Spleen (tissue), 13 donors: ENCODE measurements at places on chromosomes 5 and 9. TPM values are rescaled to one million over a fixed set of nuclear protein-coding genes. Genes with fewer than 3 reads are reported as not detected.

DNA sequence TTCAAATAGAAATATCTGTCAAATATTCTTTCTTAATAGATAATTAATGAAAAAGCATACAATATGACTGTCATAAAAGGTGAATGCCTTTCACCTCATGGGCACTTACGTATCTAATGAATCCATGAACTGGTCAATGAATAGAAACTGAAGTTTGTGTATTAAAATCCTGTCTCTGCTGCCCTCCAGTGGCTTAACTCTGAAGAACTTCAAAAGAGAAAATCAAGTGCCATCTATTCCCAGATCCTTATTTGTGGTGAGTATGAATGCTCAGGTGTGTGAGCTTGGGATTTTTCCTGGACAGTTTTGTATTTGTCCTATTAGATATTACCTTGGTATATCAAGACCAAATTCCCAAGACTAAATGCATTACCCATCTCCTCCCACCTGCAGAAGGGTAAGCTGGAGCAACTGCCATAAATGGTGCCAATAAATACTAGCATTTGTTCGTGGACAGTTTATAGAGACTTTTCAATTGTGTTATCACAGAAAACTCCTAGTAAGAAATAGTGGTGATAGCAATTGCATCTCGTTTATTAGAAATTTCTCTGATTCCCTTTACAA is 44.0 kb upstream of the SVEP1 start:
- no peaks in the 10 kb centered on the region for H3K36me3 ChIP-seq
- H3K27me3 ChIP-seq: peaks cover 2% of the 10 kb centered on the region
- no peak overlapping the region for H3K4me3 ChIP-seq
- H3K4me1 ChIP-seq: no peaks in the 10 kb centered on the region

- no peaks in the 10 kb centered on the region for H3K36me3 ChIP-seq
- peaks cover 18% of the 10 kb centered on the region for H3K27me3 ChIP-seq
- peak overlapping the region; percentile 84 for H3K27ac ChIP-seq
- DNase-seq: peak; percentile 89
- H3K4me3 ChIP-seq: peak overlapping the region; percentile 55
Measured at GRCh38 chr9:134066913-134067851, 644 bp downstream of the BRD3 start.

DNA sequence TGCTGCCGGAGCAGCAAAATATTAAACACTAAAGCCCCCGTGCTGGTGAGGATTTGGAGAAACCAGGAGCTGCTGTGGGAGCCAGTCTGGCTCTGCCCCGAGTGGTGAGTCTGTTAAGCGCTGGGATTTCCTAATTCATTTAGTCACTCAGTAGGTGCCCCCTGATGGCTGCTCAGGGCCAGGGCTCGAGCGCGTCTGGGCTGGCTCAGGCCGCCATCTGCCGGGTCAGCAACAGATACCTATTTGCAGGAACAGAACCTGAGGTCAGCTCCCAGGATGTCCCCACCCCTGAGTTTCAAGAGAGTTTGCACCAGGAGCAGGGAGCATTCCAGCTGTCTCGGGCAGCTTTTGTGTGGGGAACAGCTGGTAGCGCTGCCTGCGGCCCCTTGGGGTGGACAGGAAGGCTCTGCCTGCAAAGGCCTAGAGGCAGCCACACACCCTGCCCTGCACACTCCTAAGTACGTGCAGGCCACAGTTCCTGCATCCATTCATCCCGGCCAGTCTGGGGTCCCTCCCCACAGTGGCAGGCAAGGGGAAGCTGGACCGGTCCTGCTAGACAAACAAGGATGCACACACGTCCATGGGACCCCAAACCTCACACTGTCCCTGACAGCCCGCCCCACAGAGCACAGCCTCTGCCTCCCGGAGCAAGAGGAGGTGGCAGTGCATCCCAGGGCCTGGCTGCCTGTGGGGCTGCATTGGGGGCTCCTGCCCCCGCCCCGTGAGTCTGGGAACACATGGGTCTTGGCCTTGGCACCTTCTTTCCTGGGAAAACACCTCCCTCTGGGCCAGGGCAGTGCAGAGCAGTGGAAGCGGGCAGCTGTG is 83.7 kb downstream of the ADAMTS2 start:
- no peak overlapping the region for H3K4me3 ChIP-seq
- H3K27me3 ChIP-seq: no peaks in the 10 kb centered on the region
- peaks cover 5% of the 10 kb centered on the region for H3K4me1 ChIP-seq

- DNase-seq: no peak
- no peaks in the 10 kb centered on the region for H3K27me3 ChIP-seq
- H3K27ac ChIP-seq: no peak overlapping the region
- H3K36me3 ChIP-seq: no peaks in the 10 kb centered on the region
- H3K4me3 ChIP-seq: no peak overlapping the region
- no peaks in the 10 kb centered on the region for H3K4me1 ChIP-seq
Measured at GRCh38 chr9:71333321-71333720, 211.9 kb upstream of the TRPM3 start.

The PCDHGB7 gene
- 5.7 TPM for total RNA-seq

The FBXL7 gene
- total RNA-seq: 12.2 TPM

The APBA1 gene
- 20.1 TPM for total RNA-seq

The SYNPO gene
- total RNA-seq: 45.6 TPM

The MYORG gene
- 1.2 TPM for total RNA-seq
